GM18507 (cell line): ENCODE measurements at places on chromosomes 2 and 18.

DNA sequence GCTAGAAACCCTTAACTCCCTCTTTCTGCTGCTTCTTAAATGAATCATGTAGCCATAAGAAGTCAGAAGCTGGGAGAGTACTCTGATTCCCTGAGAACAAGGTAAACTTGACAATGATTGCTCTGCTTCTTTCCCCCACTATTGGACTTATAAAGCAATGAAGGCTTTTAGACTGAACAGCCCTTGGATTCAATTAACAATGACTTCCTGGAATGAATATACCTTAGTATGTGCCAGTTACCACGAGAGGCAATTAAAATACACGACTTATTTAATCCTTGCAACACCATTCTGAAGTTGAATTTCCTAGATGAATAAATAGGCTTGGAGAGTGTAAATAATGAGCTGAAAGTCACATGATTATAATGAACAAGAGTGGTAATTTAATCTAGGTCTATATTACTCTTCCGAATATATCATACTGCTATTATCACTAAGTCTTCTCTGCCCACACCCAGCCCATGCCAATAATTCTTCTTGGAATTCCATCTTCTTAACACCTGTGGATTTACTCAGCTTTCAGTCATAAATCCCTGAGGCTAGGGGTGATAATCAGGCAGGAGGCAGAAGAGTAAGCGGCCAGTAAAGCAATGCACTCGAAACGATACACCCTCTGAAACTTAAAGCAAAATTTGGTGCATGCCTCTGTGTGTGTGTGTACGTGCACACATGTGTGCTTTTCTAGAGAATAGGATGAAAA is 170.2 kb downstream of the ATAD2B start:
- no peak for DNase-seq

GRCh38 chr2:43458014-43458628 is 137.7 kb downstream of the THADA start:
- DNase-seq: no peak

DNA sequence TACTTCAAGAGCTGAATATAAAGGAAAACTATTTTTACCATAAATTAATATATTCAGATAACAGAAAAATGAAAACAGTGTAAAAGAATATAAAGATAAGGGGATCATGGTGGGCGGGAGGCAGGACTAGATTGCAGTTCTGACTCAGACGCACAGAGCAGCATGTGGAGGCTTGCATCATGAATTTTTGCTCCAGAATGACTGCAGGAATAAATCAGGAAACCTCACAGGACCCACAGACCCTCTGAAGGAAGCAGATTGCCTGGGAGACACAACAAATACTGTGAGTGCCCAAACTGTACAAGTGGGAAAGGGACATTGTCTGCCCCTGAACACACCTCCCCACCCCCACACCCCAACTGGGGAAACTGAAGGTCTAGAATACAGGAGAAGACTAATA is 19.2 kb upstream of the SIGLEC15 start:
- no peak for DNase-seq

DNA sequence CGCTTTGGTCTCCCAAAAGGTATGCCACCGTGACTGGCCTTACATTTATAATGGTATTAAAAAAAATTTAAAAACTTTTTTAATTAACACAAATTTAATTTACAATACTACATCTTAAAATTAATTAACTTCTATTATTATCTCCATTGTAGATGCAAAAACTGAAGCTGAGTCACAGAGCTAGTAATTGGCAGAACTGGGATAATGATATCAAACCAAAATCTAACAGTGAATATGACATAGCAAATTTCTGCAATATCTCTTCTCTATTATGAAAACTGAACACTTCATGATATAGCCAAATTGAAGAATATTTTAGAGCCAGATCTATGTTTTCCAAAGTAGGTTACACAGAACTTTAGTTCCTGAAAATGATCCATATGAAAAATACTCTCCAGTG is 66.4 kb upstream of the CHAC2 start:
- no peak for DNase-seq

- DNase-seq: no peak
These were observed 376.6 kb upstream of the NETO1 start for GRCh38 chr18:73244401-73244800.

DNA sequence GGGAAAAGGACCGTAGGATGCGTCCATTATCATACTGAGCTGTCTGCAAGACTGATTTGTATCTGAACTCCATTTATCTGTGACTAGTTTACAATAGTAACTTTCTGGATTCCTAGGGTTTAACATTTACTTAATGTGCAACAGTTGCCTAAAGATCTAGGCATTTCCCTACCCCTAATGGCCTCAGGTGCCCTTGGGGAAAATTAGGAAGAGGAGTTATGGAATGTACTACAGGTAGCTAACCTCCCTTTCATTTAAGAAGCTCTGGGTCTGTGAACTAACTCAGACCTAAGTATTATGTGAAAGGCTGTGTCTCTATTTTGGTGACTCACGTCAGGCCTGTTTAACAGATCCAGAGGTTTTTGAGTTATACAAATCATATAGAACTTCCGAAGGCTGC is 59.5 kb downstream of the TDRD15 start:
- no peak for DNase-seq

- no peak for DNase-seq
These were observed 16.7 kb upstream of the MRO start for GRCh38 chr18:50836521-50836957.

DNA sequence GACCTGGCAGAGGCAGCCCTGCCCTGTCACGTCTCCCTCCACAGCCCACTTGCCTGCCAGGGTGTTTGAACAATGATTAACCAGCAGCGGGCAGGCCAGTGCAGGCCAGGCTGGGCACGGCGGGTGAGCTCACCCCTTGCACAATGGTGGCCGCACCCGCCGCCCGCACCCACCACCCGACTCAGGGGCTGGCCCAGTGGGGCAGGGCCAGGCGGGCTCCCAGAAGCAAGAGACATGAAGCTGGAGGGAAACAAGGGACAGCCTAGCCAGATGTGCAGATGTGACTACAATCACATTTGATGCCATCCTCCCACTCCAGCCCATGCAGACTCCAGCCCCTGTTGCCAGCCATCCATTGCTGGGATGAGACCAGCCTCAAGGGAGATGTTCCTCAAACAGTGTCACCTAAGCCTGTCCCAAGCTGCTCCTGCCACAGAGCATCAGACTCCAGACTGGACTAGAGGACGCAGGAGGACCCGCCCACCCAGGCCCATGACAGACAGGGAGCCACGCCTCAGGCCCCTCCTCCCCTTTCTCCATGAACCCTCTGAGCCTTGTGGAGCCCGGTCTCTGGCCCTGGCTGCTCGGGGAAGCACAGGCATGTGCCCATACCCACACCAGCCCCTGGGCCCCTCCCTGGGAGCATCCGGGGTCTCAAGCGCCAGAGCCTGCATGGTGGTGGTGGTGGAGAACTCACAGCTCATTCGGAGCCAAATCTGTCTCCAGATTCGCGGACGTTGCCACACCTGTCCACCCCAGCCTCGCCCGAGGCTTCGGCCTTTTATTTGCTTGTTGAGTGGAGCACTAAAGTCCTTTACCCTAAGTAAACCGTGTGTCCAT is 45.0 kb downstream of the SDC1 start:
- DNase-seq: no peak

GRCh38 chr2:69525261-69525660 is 88.0 kb upstream of the NFU1 start:
- DNase-seq: no peak

- DNase-seq: no peak
These were observed 1286.2 kb downstream of the SUCLG1 start for GRCh38 chr2:83172841-83173240.

- DNase-seq: no peak
These were observed 499.2 kb downstream of the CNTNAP5 start for GRCh38 chr2:124524155-124524915.

DNA sequence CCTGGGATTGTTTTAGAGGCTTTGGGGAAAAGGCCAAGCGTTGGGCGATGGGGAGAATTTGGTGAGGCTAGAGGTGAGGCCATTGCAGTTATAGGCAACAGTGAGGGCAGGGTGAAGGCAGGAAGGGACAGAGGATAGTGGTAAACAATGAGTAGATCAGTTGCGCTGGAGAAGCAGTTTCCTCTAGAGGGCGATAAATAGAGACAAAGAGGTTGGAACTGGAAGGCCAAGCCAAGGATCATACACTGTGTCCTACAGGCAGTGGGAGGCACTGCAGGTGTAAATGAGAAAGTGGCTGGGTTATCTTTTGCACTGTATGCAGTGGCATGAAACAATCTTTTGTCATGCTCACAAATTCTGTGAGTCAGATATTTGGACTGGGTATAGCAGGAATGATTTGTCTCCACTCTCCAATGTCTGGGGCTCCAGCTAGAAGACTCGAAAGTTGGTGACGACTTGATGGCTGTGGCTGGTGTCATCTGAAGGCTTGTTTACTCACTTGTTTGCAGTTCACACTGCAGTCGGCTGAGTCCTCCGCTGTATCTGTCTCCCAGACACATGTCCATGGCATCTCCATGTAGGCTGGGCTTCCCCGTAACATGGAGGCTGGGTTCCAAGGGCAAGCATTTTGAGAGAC is 82.1 kb downstream of the TNP1 start:
- peak; percentile 44 for DNase-seq

- DNase-seq: no peak
These were observed 23.5 kb upstream of the ELAC1 start for GRCh38 chr18:50944245-50944932.

DNA sequence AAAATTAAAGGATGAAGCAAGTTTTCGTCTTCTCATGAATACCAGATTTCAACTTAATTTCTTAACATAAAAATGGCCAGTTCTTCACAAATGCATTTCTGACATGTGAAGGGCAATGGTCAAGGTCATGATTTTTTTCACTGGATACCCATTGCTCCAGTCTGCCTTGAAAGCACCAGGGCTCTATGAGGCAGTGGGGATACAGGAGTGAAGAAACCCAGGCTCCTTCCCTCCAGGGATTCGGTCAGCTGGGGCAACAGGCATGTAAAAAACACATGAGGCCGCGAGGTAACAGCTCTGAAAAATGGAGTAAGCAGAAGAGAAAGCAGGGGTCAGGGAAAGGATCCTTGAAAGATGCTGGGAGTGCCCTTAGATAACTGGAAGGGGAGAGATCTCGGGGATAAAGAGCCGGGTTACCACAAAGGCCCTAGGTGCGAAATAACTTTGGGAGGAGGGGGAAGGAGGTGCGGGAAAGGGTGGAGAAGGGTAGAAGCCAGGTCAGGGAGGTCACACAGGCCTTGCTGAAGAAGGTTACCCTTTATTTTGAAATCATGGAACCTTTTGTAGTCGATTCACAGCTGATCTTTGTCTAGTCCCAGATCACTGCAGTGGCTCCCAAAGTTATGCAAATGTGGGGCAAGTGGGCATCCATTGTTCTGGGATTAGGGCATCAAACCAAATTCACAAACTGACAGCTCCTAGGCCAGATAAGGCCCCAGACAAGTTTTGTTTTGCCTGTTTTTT is 5.2 kb upstream of the SPRED2 start:
- DNase-seq: no peak

GRCh38 chr18:693466-694187 is 18.8 kb downstream of the ENOSF1 start:
- no peak for DNase-seq

DNA sequence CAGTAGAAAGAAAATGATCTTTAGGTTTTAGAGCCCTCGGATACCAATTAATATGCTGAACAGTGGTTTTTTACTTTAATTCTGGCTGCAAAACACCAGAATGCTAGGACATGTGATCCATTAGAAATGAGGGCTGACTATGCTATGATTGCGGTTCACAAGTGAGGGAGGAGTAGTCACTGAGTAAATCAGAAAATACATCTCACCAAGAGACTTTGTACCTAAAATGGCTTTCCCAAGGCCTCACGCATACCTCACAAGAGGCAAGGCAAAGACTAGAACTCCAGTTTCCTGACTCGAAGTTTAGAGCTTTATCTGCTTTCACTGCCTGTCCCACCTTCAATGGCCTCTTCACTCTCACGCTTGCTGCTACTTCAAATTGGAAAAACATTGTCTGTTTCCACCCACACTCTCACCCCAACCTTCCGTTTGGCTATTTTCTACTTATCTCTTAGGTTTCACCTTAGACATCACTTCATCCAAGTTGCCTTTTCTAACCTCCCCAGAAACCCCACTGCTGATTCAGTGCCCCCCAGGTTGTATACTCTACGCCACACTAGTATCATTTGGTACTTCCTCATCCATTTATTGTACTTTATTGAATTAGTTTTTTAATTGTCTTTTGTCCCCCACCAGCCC is 5.1 kb upstream of the MBD2 start:
- no peak for DNase-seq
